T-helper 17 cell (primary cell): ENCODE measurements at places on chromosomes 3 and 15. TPM values are rescaled to one million over a fixed set of nuclear protein-coding genes. Genes with fewer than 3 reads are reported as not detected.
A peak's percentile ranks its signal among the peaks of the same experiment; 100 is the strongest.

DNA sequence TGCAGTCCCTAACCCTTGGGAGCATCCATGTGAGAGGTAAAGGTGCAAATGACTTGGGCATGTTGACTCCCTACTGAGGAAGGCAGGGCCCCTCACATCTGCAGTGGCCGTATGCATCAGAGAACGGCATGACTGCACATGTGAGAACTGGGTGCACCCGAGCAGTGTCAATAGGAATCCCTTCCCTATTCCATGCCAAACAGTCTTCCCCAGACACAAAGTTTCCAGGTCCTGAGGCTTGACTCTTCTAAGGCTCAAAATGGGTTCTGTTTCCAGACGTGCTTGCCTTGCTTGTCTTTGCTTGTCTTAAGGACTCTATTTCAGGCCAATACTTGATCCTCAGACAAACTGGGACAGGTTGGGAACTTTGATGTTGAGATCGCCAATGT, 20.5 kb upstream of the ANPEP start:
- H3K4me1 ChIP-seq, result peaks cover 2% of the 10 kb centered on the region
- H3K36me3 ChIP-seq, result peaks cover 18% of the 10 kb centered on the region
- H3K27ac ChIP-seq, result peak overlapping the region; percentile 14
- H3K27me3 ChIP-seq, result no peaks in the 10 kb centered on the region
- DNase-seq, result no peak

CCDC54 gene
- not detected for total RNA-seq

DNA sequence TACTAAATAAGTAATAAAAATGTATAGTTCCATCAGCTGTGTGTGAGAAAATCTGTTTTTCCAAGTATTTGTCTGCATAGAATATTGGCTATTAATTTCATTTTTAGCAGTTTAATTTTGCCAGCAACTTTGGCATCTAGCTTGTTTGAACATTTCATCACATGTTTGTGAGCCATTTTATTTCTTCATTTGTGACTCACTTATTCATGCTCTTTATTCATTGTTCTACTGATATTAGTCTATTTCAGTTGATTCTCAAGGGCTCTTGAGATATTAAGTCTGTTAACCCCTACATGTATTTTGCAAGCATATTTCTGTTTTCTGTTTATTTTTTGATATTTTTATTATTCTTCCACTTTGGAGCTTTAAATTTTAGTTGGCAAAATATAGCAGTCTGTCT, 74.0 kb upstream of the PHLDB2 start:
- H3K27ac ChIP-seq, result no peak overlapping the region
- no peaks in the 10 kb centered on the region for H3K4me1 ChIP-seq
- no peaks in the 10 kb centered on the region for H3K36me3 ChIP-seq
- no peak overlapping the region for H3K4me3 ChIP-seq

DNA sequence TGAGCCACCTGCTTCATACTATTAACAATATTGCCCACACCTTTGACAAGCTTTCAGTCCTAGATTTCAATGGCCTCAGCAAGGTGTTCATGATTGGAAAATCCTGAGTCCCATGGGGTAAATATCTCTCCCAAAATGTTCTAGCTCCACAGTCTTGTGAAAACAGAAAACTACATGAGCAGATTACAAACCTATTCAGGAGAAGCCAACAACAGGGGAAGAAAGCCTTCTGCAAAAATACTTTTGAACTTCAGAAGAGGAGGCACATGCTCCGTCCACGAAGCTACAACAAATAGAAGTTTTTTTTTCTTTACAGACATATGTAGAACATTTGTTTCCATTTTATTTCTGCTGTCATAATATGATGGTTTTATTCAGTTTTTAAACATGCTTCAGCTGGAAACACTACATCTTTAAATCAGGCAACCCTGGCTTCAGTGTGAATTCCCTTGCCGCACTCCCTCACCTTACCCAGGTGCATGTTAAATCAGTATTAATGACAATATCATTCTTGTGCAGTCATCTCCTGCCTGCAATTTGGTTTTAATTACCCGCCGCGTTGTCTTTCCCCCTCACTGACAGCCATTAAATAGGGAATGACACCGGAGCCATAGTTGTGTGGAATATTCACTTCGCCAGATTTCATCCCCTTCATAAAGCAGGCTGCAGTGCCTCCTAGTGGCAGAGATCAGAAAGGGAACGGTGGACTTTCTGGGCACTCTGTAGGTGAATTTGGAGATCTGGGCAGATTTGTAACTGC, 725.5 kb upstream of the ARRDC4 start:
- H3K27ac ChIP-seq, result no peak overlapping the region
- H3K36me3 ChIP-seq, result no peaks in the 10 kb centered on the region
- H3K27me3 ChIP-seq, result no peaks in the 10 kb centered on the region
- no peaks in the 10 kb centered on the region for H3K4me1 ChIP-seq

MKRN2 gene
- 21.9 TPM for total RNA-seq

TM4SF4 gene
- total RNA-seq, result not detected

GRCh38 chr3:134929976-134930375, 134.9 kb downstream of the EPHB1 start:
- H3K4me1 ChIP-seq, result peaks cover 2% of the 10 kb centered on the region
- H3K36me3 ChIP-seq, result peaks cover 2% of the 10 kb centered on the region
- H3K4me3 ChIP-seq, result no peak overlapping the region
- no peak for DNase-seq

- no peak overlapping the region for H3K4me3 ChIP-seq
- no peaks in the 10 kb centered on the region for H3K27me3 ChIP-seq
- peaks cover 5% of the 10 kb centered on the region for H3K36me3 ChIP-seq
- H3K4me1 ChIP-seq, result no peaks in the 10 kb centered on the region
- DNase-seq, result no peak
- no peak overlapping the region for H3K27ac ChIP-seq
Observed at GRCh38 chr3:4416427-4416945, 50.6 kb downstream of the SUMF1 start.

RPL29 gene
- total RNA-seq, result 1,493 TPM

GRCh38 chr3:152258448-152259393, 10.0 kb upstream of the MBNL1 start:
- peak overlapping the region; percentile 98 for H3K27ac ChIP-seq
- no peak for DNase-seq
- peaks cover 59% of the 10 kb centered on the region for H3K4me1 ChIP-seq
- peaks cover 2% of the 10 kb centered on the region for H3K36me3 ChIP-seq
- no peaks in the 10 kb centered on the region for H3K27me3 ChIP-seq

DOCK3 gene
- total RNA-seq, result 1.9 TPM

DNA sequence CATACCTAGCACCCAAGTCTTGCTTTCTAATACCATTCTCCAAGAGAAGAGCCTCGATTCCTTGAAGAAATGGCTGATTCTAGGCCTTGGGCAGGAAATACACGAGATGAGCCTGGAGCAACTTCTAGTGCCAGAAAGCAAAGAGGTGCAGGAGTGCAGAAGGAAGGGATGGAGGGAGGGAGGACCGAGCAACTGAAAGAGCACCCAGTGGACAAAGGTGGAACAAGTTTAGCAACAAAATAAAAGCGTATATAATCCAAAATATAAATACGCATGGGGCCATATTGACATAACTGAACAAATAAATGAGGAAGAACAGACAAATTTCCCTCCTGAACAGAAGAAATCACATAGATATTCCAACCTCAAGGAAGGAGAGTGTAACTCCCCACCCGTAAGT, 34.4 kb downstream of the CHSY1 start:
- no peak for DNase-seq
- H3K27ac ChIP-seq, result no peak overlapping the region

ALDH1A2 gene
- 0.47 TPM for total RNA-seq
